ENCODE measurements at places on chromosomes 6 and 20.

GRCh38 chr6:148593130-148593812 is 153.6 kb upstream of the UST start:
- no peak for DNase-seq

DNA sequence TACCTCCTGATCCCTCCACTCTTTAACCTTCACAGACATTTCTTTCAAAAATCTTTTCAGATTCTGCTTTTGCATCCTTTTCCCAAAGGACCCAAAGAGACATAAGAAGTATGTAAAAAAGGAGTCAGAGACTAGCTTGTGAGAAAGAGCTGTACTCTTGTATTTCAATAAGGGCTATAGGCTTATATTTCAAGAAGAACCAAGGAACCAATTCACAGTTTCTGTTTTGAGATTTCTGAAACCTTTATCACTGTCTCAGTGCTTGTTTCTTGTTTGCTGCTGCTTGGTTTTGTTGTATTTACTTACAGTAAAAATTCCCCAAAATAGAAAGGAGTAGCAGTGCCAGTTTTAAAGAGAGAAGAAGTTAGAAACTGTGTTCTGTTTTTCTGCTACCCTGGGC is 461.6 kb upstream of the ID4 start:
- no peak for DNase-seq

DNA sequence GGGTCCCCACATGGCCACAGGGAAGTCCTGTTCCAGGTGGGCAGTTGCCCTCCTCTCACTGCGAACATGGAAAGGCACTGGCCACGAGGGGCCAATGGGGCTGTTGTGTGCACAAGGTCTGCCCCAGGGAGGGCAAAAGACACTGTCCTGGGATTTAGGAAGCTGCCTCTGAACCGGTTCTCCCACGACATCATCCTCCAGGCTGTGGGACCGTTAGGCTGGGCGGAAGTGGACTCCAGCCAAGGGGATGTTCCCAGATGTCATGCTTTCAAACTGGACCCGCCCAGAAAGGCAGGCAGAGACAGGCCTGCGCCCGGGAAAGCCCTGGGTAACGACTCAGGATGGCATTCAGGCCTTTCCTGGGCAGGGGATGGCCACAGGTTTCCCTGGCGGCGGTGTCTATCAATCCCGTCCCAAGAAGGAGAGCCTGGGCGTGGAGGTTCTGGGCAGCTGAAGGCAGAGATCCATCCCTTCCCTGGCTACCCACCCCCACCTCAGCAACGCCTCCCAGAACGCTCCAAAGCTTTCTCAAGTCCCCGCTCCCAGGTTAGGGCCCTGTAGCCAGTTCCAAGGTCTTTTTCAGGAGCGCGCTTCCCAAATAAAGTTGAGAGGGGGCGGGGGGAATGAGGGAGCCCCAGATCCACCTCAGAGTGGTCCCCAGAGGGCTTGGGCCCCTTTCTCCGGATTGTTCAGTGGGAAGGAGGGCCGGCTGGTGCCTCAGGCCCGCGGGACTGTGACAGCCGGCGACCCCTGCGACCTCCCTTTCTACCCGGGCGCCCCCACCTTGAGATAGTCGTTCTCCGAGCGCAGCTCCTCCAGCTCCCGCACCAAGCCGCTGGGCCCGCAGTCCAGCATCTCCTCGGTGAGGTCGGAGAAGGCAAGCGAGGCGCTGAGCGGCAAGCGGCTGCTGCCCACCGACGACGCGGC is 13.8 kb upstream of the TLDC2 start:
- peak; percentile 95 for DNase-seq

DNA sequence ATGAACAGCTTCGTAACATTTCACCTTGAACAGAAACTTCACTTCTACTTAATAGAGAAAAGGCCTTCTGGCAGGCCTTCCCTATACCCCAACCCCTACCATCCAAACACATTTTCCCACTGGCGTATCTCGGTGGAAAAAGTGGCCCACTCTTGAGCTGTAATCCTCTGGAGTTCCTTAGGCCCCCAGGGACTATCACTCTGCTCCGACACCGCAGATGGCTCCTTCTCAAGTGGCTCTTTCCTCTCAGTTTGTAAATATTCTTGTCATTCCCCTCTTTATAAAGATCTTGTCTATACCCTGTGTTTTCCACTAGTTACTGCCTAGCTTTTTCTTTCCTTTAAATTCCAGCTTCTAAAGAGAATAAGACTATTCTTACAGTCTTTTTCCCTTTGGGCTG is 108.7 kb downstream of the MYB start:
- DNase-seq, result no peak

- DNase-seq, result no peak
Measured at GRCh38 chr6:88702956-88703556, 260.4 kb downstream of the RNGTT start.

DNA sequence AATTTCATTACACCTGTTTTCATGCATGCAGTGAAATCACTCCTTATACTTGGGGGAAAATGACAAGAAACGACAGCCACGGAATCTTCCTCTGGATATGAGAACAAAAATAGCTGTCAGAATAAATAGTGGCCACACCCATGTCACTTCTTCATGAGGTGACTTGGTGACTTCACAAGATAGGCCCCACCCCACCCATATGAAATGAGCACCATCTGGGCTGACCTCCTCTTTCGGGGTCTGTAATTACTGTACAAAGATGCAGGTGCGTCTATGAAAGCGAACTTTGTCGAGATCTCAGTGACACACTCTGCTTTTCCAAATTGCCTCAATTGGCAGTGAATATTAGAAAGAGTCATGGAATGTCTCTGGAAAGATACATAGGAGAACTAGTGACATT is 184.2 kb upstream of the CCN2 start:
- no peak for DNase-seq

- DNase-seq, result peak; percentile 48
Measured at GRCh38 chr6:6315660-6316059, 4.8 kb downstream of the F13A1 start.

DNA sequence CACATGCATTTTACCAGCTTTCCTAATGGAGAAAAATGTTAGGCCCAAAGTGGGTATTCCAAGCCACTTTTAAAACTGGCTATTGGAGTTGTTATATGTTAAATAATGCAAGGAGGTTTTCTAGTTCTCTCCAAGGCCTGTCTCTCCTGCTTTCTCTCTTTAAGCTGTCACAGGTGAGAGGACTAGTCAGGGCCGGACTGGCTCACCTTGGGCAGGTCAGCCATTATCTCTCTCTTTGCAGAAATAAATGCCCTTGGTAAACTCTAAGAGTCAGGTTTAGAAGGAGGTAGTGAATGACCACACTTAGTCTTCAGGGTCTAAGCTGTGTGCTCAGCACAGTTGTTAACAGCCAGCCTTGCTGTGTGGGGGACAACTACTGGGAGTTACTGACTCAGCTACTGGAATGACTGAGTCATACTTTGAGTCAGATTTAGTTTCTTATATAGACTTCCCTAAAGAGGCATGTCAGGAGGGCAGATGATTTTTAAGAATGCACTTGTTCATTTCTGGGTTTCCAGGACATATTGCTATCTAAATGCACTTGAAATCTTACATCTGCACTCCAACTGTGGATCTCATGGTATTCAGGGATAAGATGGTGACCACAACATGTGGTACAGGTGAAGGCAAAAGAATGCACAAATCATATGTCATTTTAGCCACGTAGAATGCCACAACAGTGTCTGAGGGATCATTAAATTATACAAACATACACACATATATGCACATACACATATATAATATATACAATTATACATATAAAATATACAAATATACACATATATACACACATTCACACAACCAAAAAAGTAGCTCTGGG is 719.4 kb downstream of the EPM2A start:
- peak; percentile 94 for DNase-seq

DNA sequence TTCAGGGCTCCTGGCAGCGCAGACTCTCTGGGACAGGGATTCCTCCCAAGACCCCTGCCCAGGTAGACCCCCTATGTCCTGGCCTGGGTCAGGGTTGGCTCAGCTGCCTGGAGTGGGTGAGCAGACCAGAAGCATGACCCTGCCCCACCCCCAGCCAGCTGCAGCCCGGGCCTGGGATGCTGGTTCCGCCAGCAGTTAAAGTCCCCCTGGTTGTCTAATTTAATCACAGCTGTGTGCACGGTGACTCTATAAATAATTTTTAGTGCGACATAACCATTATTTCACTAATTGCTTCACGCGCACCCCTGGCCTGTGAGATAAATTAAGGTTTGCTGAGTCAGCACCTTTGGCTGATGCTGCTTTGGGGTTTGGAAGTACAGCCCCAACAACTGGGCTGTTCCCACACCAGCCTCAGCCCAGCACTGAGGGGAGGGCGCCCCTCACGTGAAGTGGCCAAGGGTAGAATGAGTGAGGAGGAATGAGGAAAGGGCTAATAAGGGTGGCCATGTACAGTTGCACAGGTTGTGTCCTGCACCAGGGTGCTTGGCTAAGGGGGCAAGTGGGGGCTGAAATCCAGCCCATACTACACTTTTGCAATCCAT is 26.1 kb upstream of the CDH22 start:
- no peak for DNase-seq

DNA sequence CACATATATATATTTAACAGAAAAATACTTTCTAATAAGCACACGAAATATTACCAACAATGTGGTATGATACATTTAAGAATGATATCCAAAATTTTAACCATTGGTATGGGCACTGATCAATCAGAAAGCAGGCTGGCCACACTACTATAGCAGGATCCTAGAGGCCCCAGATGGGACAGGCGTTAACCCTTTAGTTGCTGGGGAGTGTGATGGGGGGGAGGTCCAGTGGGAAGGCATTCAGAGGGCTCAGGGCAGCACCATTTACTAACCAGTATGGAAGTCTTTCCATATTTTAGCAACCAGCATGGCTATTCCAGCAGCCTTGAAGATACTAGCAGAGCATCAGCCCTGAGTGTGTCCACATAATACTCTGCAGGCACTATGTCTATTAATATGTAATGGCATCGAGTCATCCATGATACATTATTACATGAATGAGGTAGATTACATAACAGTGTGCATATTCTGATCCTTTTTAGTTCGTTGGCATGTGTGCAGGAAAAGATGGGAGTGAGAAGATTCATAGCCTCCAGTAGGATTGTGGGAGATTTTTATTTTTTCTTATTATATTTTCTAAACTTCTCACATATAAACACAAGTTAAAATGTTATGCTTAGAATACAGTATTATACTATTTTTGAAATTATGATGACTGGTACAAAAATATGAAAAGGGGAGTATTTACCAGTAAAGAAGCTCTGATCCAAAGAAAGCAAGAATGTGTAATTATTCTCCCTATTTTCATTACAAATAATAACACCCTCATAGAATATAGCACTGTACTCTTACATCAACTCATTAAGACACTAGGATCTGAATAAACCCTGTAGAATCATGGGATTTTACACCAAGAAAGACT is 78.9 kb downstream of the FAM217A start:
- DNase-seq, result peak; percentile 51

GRCh38 chr6:88858455-88858854 is 105.0 kb downstream of the RNGTT start:
- DNase-seq, result no peak

- no peak for DNase-seq
Measured at GRCh38 chr6:150413781-150414281, 45.0 kb downstream of the IYD start.

- DNase-seq, result no peak
Measured at GRCh38 chr20:49460131-49460530, 22.3 kb downstream of the KCNB1 start.

DNA sequence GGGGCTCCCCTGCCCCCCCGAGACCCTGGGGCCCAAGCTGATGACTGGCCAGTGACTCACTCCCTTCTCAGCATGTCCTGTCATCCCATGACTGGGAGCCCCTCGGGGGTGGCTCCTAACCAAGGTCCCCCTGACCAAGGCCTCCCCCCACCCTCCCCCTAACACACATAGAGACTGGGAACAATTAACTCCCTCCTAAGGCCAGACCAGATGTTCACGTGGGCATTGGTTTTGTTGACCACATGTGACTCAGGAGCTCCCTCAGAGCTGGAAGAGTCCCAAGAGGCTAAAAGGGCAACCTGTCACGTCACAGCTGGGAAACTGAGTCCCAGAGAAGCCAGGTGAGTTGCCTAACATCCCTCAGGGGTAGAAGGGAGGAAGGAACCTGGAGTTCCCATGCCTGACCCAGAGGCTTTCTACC is 10.6 kb upstream of the CCN5 start:
- no peak for DNase-seq

DNA sequence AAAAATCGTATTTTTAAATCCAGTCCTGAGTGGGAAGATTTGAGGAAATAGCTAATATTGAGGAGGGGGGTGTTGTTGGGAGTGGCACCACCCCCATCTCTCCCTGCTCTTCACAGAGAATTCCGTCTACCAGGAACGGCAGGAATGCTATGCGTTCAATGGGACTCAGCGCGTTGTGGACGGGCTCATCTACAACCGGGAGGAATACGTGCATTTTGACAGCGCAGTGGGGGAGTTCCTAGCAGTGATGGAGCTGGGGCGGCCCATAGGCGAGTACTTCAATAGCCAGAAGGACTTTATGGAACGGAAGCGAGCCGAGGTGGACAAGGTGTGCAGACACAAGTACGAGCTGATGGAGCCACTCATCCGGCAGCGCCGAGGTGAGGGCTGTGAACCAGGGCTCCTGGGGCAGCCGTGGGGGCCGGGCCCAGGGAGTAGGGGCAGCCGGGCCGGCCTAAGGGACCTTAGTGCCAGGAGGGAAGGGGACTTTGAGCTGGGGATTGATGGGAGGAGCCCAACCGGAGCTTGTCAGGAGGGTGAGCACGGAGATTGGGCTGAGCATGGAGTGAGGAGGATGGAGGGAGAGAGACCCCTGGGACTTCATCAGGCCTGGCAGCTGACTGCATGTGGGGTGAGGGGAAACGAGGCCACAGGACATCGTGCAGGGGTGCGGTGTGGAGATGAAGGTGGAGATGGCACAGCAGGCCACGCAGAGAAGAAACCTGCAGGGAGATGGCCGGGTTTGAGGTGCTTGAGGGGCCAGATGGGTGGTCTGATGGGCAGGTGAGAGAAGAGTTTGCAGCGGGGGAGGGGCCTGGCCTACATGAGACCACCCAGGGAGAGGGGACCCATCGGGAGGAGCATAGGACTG is 41.3 kb downstream of the HLA-DPB1 start:
- DNase-seq, result no peak

- DNase-seq, result peak; percentile 53
Measured at GRCh38 chr6:10510592-10511367, 10.4 kb upstream of the GCNT2 start.

DNA sequence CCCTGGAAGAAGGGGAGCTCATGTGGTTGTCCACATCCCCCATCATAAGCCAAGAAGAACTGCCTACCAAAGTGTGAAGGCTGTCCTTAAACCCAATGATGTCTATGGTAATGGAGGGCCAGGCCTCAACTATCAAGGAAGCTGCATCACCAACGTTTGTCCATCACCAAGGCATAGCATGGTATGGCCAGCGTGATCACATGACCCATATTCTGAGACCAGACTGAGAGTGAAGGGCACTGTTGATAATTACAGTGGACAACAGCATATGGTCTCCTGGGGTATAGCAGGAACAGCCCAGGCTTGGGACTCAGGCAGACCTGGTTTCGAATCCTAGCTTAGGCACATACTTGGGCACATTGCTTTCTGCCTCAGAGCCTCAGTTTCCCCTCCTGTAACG is 218.2 kb upstream of the RREB1 start:
- no peak for DNase-seq

- DNase-seq, result no peak
Measured at GRCh38 chr6:89350281-89350966, 2.1 kb downstream of the UBE2J1 start.
